Dermis microvascular lymphatic vessel endothelial cell (primary cell): ENCODE measurements at places on chromosomes 1 and 21. TPM values are rescaled to one million over a fixed set of nuclear protein-coding genes. Genes with fewer than 3 reads are reported as not detected.

DNA sequence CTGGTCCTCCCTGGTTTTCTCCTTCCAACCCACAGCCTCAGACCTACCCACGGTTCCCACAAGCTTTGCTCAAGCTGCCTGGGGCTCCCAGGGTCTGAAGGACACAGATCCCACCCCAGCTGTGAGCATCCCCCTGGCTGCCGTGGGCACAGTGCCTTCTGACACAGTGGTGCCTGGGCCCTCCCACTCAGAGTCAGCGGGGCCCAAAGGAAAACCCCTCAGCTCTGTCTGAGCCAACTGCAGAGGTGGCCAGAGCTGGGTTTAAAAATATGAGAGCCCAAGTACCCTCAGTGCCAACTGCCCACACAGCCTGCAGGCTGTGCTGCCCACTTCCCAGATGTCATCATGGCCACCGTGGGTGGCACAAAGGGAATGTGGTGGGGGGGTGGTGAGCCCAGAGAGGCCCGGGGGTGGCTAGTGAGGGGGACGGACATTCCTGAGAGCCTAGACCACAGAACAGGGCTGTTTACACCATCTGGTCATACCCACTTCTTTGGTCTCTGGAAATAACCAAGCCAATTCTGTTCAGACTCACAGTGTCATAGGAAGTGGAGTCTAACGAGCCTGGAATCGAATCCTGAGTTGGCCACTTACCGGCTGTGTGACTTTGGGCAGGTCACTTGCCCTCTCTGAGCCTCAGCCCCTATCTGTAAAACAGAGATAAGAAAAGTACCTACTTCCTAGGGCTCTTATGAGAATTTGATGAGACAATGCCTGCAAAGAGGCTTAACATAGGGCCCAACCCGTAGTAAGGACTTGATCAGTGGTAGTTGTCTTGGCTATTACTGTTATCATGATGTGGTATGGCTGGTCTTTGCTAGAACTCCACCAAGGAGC lies 85.5 kb downstream of the CAMK2N1 start:
- DNase-seq = no peak

The AQP10 gene
- total RNA-seq = not detected in 2 replicates

DNA sequence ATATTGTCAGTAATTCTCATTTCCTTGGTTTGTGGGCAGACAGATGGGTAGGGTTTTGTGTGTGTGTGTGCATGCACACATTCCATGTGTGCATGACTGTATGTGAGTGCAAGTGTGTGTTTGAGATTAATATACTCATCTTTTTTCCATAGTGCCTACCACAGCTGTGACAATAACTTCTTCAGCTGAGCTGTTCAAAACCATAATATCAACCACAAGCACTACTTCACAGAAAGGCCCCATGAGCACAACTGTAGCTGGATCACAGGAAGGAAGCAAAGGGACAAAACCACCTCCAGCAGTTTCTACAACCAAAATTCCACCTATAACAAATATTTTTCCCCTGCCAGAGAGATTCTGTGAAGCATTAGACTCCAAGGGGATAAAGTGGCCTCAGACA lies 149.3 kb downstream of the ADGRL2 start:
- no peak for DNase-seq

DNA sequence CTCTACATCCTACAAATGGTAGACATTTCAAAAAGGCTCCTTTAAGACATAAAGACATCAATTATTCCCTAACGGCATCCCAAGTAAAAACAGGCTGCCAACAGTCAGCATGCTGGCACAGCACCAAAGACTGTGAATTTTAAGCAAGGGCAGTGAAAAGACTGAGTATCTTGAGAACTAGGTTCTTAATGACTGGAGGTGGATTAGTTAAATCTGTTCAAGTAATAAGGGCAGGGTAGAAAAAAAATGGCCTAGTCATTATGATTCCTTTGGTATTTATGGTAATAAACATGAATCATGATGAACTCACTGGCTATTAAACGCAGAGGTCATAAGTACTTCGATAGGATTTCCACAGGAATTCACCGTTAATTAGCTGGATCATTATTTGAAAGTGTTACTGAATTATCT lies 75.2 kb downstream of the KIFAP3 start:
- DNase-seq = peak; percentile 23

The TMIGD3 gene
- not detected in 2 replicates for total RNA-seq

GRCh38 chr21:15164678-15165303 lies 100.0 kb upstream of the NRIP1 start:
- DNase-seq = no peak

The CR2 gene
- total RNA-seq = under 0.01 TPM in 1 of 2 replicates, not detected in the other

The DNAH14 gene
- total RNA-seq = 3.7 and 4.6 TPM in 2 replicates
